Uterus (tissue), 4 donors: ENCODE measurements at places on chromosomes 3 and 15. TPM values are rescaled to one million over a fixed set of nuclear protein-coding genes. Genes with fewer than 3 reads are reported as not detected.

- H3K36me3 ChIP-seq = no peaks in the 10 kb centered on the region
- H3K27me3 ChIP-seq = no peaks in the 10 kb centered on the region
- H3K4me3 ChIP-seq = no peak overlapping the region
- H3K4me1 ChIP-seq = peaks cover 10% of the 10 kb centered on the region
- peak overlapping the region; percentile 15 for H3K27ac ChIP-seq
Observed at GRCh38 chr3:162365066-162365719, 868.6 kb downstream of the OTOL1 start.

DNA sequence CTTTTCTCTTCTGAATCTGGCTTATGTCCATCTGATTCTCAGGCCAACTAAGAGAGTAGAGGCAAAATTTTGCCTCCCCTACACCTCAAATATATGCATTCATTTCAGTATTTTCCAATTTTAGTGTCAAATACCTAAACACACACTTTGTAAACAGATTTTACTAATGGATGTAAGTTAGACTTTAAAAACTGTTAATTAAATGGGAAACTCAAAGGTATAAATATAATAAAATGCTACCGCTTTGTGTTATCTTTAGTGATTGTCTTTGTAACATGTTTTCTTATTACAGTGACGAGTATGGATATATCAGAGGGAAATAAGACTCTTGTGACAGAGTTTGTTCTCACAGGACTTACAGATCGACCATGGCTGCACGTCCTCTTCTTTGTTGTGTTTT, at the start of gene OR5AC2:
Gene OR5AC2, plus strand, starts transcription at position 301 of the 400 bp plus-strand sequence. Its CDS starts 0 bp downstream, at position 301.
- no peaks in the 10 kb centered on the region for H3K36me3 ChIP-seq
- no peak within 1 kb of the TSS for H3K4me3 ChIP-seq
- DNase-seq = no peak
- no peak within 1 kb of the TSS for H3K27ac ChIP-seq
- no peaks in the 10 kb centered on the region for H3K27me3 ChIP-seq

DNA sequence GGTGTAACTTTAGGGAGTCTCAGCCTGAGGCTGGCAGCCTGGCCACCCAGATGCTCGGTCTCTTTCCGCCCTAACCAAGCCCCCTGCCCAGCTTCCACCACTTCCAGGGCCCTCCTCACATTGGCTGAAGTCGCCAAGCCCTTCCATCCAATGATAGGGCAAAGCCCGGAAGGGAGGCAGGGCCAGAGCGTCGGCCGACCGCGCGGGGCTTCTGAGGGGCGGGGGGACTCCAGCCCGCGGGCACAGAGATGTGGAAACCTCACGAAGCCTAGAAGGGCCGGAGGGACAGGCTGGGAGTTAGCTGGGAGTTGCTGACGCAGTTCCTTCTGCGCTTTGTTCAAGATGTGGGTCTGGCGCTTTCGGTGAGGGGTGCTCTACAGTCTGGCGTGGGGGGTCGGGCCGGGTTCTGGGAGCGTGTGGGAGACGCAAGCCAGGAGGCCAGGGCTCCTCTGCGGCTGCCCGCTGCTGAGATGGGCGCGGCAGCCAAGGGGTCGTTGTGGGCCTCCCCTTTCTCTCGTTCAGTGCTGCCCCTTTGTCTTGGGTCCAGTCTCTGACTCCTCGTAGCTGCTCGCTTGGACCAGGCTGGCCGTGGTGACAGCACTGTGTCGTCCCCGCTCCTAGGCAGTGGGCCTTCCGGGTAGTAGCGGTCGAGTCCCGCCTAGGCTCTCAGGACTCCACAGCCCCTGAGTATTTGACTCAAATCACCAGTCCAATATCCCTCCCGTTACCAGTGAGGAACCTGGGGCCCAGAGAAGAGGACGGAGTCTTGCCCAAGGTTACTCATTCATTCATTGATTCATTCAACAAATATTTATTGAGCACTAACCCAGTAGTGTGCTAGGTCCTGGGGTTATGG, at the start of gene ZNF660:
Gene ZNF660, plus strand, starts transcription at position 319 of the 856 bp plus-strand sequence. CDS start 9,230 bp downstream, outside the sequence.
- no peaks in the 10 kb centered on the region for H3K4me1 ChIP-seq
- H3K27ac ChIP-seq = peak within 1 kb of the TSS; percentile 75
- H3K27me3 ChIP-seq = no peaks in the 10 kb centered on the region
- H3K4me3 ChIP-seq = peak within 1 kb of the TSS; percentile 64
- peak; percentile 60 for DNase-seq

DNA sequence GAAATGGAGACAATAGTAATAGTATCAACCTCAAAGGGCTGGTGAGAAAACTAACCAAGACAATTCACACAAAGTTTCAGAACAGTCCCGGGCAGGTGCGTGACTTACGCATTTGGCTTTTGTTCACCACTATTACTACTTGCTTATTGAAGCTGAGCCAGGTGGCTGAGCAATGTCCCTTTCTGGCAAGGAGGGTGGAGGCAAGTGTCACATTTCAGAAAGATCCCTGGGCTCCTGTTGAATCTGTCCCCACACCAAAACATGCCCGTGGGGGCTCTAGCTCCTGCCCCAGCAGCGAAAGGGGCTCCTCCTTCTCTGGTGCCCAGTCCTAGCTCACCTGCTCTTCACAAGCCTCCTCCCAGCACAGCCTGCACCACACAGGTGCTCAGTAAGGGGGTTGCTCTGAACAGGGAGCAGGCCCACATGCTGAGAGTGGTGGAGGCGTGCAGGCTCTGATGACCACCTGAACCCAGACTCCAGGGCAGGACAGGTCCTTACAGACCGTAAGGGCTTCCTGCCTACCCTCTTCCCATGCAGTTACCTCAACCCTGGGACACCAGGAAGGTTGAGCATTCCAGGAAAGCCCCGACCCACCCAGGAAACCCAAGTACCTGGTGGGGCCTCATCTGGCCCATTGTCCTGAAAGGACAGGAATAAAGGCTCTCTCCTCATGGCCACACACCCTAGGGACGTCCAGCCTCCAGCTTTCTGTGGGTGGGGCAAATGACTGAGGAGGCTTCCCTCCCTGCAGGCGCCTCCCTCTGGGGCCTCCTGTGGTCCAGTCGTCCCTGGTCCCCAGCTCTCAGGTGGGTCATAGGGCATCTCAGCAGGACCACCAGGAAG, 32.6 kb downstream of the SEMA7A start:
- no peak overlapping the region for H3K27ac ChIP-seq
- no peaks in the 10 kb centered on the region for H3K27me3 ChIP-seq
- H3K4me1 ChIP-seq = no peaks in the 10 kb centered on the region
- H3K36me3 ChIP-seq = no peaks in the 10 kb centered on the region

DNA sequence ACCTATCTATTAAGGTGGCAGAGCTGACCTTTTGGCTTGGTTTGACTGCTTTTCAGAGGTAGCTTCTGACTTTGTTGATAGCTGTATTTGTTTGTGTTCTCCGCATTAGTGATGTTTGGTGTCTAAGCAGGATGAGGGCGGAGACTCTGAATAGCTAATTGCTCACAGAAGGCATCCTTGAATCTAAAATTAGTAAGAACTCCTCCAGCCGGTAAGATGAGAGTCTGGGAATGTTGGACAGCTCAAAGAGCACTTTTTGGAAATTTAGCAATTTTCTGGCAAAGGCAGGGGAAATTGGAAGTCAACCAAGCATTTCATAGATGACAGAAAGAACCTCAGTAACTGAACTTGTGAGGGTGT, 174.1 kb downstream of the KLHL25 start:
- H3K27me3 ChIP-seq = no peaks in the 10 kb centered on the region
- H3K36me3 ChIP-seq = no peaks in the 10 kb centered on the region
- H3K4me3 ChIP-seq = peak overlapping the region; percentile 76

- no peak for DNase-seq
- no peaks in the 10 kb centered on the region for H3K27me3 ChIP-seq
- peaks cover 18% of the 10 kb centered on the region for H3K4me1 ChIP-seq
- no peaks in the 10 kb centered on the region for H3K36me3 ChIP-seq
- no peak overlapping the region for H3K4me3 ChIP-seq
Observed at GRCh38 chr15:98799461-98800390, 151.4 kb downstream of the IGF1R start.

DNA sequence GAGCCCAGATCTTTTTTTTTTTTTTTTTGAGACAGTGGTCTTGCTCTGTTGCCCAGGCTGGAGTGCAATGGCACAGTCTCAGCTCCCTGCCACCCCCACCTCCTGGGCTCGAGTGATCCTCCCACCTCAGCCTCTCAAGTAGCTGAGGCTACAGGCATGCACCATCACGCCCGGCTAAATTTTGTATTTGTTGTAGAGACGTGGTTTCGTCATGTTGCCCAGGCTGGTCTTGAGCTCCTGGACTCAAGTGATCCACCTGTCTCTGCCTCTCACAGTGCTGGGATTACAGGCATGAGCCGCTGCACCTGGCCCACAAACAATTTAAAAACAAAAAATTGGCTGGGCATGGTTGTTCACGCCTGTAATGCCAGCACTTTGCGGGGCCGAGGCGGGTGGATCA, 22.6 kb upstream of the SLC6A6 start:
- no peaks in the 10 kb centered on the region for H3K4me1 ChIP-seq
- no peaks in the 10 kb centered on the region for H3K36me3 ChIP-seq

GRCh38 chr3:191353022-191353777, 22.9 kb upstream of the UTS2B start:
- H3K4me3 ChIP-seq = no peak overlapping the region
- H3K36me3 ChIP-seq = no peaks in the 10 kb centered on the region
- H3K4me1 ChIP-seq = peaks cover 7% of the 10 kb centered on the region
- no peak for DNase-seq

DNA sequence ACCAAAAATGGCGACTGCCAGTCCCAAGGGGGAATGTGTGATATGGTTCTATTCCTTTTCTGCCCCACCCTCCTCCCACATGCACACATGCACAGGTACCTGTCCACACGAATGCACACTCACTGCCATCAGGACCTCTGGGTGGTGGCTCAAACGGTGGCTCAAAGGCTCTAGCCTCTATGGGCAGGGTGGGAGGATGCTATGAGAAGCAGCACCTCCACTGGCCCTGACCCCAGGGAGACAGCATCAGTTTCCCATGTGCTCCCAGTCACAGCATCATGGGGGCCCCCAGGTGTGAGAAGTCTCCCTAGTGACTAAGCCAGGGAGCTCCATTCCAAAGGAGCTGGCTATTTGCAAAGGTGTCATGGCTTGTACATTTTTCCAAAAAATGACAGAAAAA, 15.9 kb downstream of the SEMA3G start:
- H3K4me1 ChIP-seq = no peaks in the 10 kb centered on the region
- no peak overlapping the region for H3K27ac ChIP-seq
- H3K36me3 ChIP-seq = no peaks in the 10 kb centered on the region
- no peaks in the 10 kb centered on the region for H3K27me3 ChIP-seq
- no peak for DNase-seq

DNA sequence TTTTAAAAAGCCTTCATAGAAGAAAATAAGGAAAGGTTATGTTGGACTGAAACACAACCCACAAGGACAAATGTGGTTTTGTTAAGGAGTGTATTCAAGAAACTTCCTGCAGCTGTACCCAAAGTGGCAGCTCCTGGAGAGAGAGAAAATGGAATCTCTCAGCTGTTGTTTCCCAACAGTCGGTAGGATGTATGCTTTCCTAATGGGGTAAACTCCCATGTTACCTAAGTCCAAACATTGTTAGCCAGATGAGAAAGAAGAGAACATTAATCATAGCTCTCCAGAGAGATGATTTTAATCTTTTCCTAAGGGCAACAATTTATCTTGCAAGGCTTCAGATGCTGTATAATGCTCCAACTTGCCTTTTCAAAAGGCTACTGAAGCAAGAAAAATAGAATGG, 22.6 kb upstream of the TEX9 start:
- H3K4me1 ChIP-seq = no peaks in the 10 kb centered on the region
- H3K36me3 ChIP-seq = no peaks in the 10 kb centered on the region
- H3K27me3 ChIP-seq = no peaks in the 10 kb centered on the region
- H3K4me3 ChIP-seq = no peak overlapping the region
- no peak for DNase-seq

DNA sequence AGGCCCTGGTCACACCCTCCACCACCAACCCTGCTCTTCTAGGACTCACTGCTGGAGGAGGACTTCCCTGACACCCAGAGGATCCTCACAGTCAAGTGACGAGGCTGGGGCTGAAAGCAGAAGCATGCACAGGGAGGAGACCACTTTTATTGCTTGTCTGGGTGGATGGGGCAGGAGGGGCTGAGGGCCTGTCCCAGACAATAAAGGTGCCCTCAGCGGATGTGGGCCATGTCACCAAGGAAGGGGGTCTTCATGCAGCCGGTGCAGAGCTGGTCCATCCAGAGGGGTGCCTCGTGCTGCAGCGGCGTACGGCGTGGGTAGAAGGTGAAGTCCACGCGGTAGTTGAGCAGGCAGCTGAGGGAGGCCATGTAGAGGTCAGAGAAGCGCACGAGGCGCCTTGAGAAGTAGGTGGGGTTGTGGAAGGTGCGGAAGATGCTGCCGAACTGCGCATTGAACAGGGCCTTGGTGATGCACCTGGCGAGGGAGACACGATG, 9.4 kb downstream of the NT5DC2 start:
- H3K27me3 ChIP-seq = no peaks in the 10 kb centered on the region
- no peaks in the 10 kb centered on the region for H3K4me1 ChIP-seq
- H3K27ac ChIP-seq = peak overlapping the region; percentile 55

DNA sequence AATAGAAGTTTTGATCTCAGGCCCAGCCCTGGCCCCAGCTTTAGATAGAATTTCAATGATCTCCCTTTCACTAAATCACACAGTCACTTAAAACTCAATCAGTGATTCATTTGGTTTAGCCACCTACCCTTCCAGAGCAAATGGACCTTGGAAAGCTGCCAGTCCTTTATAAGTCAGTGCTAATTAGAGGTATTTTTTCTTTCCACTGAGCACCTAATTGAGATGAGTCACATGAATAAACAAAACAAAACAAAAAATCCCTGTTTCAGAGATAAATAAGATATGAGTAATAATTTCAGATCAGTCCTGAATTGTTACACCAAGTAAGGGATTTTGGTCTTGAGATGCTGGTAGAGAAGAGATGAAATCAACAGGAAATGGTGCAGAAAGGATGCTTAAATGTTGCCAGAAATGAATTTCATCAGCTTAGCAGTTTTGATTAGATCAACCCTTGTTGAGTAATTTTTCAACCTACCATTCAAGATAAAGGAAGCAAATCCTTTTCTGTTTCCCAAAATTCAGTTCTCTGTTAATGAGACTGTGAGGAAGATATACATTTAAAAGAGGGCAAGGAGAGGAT, 352.0 kb upstream of the COL8A1 start:
- no peaks in the 10 kb centered on the region for H3K27me3 ChIP-seq
- H3K27ac ChIP-seq = no peak overlapping the region
- H3K36me3 ChIP-seq = no peaks in the 10 kb centered on the region

DNA sequence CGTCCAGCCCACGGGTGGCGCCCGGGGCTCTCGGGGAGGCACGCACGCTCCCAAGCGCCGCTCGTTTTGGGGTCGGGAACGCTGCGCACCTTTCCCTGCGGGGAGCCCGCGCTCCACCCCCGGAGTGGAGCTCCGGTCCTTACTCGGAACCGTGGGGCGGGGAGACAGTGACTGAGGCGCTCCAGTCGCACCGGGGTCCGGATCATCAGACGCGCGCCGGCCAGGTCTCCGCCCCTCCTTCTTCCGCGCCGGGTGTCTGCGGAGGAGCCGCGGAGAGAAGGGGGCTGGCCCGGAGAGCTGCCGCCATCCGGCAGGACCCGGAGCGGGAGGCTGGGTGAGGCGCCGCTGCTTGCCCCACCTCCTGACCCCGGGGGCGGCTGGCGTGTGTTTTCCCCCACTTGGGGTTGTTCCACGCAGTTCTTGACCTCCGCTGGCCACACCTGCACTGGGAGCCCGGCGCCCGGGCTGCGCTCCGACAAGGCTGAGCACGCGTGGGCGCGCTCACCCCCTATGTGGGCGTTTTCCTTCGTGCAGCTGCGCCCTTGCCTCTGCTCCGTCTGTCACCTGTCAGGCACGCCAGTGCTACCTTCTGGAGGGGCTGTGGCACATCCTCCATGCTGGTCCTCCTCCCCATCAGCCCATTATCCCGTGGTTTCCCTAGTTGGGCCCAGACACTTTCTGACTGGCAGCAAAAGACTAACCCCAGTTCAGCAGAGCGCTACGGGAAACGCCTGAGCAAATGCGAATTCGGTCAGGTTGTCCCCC, at the start of gene MCF2L2:
Gene MCF2L2, minus strand, starts transcription at position 173 of the 765 bp plus-strand sequence. CDS start 642 bp downstream, outside the sequence.
- no peaks in the 10 kb centered on the region for H3K4me1 ChIP-seq
- H3K27ac ChIP-seq = no peak within 1 kb of the TSS
- no peak for DNase-seq
- no peaks in the 10 kb centered on the region for H3K36me3 ChIP-seq
- no peaks in the 10 kb centered on the region for H3K27me3 ChIP-seq
- peak within 1 kb of the TSS; percentile 36 for H3K4me3 ChIP-seq

The PLA2G4E gene
- not detected for total RNA-seq
